ENCODE measurements at places on chromosomes 16 and 17.
A peak's percentile ranks its signal among the peaks of the same experiment; 100 is the strongest.

DNA sequence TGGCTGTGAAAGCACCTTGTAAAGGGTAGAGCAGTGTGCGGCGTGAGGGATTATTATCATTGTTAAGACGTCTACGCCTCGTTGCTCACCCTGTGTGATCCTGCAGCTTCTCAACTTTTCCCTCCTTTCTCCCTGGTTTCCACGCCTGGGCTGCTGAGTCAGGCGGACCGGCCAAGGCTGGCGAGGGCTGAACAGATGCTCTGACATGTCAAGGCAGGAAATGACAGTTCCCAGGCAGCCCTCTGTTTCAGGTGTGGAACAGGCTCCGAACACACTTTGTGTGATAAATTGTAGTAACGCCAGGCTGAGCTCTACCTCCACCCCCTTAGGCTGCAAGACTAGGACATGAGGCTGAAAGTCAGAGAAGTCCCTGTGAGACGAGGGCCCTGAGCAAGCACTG is 46.0 kb upstream of the TBX2 start:
- DNase-seq = no peak

DNA sequence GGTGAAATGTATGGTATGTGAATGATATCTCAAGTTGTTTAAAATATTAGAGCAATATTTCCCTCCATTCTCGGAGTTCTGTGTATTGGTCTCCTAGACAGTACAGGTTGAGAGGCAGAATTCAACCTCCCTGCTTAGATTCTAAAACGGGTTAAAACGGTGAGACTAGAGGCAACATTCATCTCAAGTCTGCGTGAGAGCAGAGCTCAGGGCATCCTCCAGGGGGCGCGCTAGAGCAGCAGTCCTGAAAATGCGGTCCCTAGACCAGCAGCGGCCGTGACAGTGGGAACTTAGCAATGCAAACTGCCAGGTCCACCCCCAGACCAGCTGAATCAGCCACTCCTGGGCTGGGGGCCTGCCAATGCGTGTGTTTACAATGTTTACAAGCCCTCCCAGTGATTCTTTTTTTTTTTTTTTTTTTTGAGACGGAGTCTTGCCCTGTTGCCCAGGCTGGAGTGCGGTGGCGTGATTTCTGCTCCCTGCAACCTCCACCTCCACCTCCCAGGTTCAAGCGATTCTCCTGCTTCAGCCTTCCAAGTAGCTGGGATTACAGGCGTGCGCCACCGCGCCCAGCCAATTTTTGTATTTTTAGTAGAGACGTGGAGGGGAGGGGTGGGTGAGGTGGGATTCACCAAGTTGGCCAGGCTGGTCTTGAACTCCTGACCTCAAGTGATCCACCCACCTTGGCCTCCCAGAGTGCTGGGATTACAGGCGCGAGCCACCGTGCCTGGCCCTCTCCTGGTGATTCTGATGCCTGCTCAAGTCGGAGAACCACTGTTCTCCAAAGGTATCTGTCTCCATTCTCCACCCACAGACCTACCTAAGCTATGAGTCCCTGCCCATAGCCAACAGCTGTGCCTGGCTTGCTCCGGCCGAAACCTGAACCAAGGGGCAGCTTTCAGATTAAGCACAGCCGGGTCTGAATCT is 24.2 kb downstream of the KLHL36 start:
- DNase-seq = peak; percentile 81

DNA sequence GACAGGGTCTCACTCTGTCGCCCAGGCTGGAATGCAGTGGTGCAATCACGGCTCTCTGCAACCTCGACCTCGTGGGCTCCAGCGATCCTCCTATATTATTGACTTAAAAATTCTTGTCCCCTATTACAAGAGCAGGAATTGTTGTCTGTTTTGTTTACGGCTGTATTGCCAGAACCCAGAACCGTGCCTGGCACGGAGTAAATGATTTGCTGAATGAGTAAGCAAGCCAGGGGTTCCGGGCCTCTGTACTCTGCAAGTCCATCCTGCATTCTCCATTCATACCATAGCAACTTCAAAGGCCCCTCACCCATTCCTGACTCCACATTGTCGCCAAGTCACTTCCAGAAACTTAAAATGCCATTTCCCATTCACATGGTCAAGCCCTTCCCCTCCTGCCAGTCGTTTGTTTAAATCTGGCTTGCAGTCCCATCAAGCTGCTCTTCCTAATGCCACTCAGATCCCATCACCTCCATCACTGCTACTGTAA is 6.9 kb downstream of the ADCY9 start:
- no peak for DNase-seq

- no peak for DNase-seq
These were observed 17.4 kb downstream of the GAA start for GRCh38 chr17:80118601-80119270.

GRCh38 chr17:17348872-17349723 is 45.9 kb downstream of the NT5M start:
- no peak for DNase-seq

- no peak for DNase-seq
These were observed 351.7 kb downstream of the NPIPA8 start for GRCh38 chr16:17984810-17985209.

- no peak for DNase-seq
These were observed 8.0 kb downstream of the CDK5R1 start for GRCh38 chr17:32494621-32495358.

DNA sequence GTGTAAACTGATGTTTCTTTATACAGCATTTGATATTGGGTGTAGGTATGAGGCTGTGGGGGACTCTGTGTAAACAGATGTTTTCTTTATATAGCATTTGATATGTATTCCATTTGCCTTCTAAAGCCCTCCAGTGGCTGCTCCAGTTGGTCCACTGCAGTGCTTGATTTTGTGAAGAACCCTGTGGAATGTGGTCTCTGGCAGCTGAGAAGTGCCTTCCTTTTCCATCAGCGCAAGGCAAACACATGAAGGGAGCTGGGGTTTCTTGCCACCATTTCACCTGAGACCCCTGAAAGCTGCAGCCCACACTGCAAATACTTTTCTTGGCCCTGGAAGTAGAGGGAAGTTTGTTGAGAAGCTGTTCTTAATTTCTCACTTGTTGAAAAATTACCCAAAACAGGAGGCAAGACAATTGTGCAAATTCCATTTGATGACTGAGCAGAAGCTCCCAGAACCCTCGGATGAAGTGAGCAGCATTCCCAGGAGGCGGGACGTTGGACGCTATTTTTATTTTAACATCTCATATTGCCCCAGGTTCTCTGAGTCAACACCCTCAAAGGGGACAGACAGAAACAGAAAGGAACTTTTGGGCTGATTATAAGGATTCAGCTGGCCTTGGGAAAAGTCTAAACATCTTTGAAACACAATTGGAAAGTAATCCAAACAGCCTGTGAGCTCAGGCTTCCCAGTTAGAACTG is 158.5 kb upstream of the RPH3AL start:
- DNase-seq = no peak

- DNase-seq = no peak
These were observed 15.9 kb downstream of the B9D1 start for GRCh38 chr17:19346351-19347255.

DNA sequence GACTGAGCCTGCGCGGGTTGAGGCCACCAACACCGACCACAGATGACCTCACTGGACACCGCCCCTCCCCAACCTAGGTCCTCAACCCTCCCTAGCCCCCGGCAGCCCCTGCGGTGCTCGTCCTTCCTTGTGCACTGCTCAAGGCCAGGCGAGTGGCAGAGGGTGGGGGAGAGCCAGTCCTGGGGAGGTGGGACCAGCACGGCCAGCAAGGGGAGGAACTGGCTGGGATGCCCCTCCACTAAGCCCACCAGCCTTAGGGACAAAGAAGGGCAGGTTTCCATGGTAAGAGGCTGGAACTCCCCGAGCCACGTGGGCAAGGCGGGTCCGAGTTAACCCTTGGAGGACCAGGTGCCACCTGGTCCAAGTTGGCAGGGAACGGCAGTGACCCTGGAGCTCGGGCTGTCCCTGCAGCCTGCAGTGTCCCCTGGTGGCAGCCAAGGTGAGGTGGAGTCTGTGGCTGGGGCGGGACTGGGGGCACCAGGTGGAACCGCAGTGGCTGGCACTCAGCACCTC is 9.2 kb downstream of the FSCN2 start:
- no peak for DNase-seq

DNA sequence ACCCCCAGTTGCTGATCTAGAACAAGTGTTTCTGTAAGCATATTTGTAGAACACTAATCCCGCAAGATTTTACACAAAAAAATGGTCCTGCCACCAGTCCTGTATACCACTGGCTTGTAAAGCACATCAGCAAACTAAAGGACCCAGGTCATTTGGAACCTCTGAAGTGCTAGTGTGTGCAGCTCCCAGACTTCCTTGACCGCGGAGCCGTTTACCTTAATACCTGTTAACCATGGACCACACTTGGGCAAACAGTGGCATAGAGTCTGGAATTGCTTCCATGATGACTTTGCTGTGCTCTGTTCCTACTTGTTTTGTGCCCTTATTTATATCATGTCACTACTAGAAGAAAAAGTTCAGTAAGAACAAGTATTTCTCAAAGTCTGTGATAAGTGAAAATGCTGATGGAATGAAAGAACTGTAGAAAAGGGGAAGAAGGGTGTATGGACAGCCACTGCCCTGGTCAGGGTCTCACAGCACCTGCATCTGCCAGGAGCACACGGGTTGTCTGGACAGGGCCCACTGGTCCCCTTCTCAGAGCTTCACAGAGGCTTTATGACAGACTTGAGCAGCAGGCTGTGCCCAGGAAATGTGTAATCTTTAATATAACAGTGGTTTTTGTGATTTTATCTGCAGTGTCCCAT is 29.3 kb downstream of the ALDH3A2 start:
- DNase-seq = no peak

DNA sequence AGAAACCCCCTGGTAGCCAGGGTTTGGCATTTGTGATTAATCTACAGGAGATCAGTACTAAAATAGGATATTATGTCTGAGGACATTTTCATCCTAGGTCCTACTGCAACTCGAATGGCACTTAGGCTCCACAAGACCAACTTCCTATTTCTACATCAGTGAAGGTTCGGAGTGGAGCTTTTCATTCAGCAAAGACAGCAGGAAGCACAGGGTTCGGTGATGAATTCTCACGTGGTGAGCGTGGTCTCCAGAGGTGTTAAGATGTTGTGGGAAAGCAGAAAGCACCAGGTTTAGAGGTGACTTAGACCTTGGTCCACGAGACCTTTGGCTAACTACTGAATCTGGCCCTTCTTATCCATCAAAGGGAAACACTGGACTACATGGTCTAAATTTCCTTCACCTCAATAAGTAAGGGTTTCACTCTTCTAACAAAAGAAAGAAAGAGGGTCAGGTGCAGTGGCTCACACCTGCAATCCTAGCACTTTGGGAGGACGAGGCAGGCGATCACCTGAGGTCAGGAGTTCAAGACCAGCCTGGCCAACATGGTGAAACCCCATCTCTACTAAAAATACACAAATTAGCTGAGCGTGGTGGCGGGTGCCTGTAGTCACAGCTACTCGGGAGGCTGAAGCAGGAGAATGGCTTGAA is 13.9 kb upstream of the HELZ start:
- DNase-seq = no peak

GRCh38 chr17:60095381-60095780 is 16.7 kb upstream of the HEATR6 start:
- DNase-seq = no peak

- no peak for DNase-seq
These were observed 145.9 kb downstream of the PRKCB start for GRCh38 chr16:23981429-23982399.

GRCh38 chr16:2428051-2428783 is 1.0 kb upstream of the CCNF start:
- no peak for DNase-seq

GRCh38 chr17:979212-979538 is 401 bp downstream of the NXN start:
- DNase-seq = no peak

- no peak for DNase-seq
These were observed 4.7 kb downstream of the LITAFD start for GRCh38 chr16:8886593-8887430.

GRCh38 chr16:23505180-23505665 is 5.1 kb downstream of the GGA2 start:
- no peak for DNase-seq

DNA sequence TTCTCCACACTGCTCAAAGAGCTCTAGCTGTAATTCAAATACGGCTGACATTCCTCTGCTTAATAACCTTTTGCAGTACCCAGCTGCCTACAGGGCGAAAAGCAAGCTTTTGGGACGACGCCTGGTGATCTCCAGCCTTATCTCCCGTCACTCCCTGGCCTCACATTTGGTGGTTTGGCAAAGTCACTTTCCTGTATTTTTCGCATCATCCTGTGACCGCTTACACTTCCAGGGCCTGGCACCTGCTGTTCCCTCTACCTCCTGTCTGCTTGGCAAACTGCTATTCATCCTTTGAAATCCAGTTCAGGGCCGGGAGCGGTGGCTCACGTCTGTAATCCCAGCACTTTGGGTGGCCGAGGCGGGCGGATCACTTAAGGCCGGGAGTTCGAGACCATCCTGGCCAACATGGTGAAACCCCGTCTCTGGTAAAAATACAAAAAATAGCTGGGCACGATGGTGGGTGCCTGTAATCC is 2.7 kb upstream of the BHLHA9 start:
- DNase-seq = no peak

DNA sequence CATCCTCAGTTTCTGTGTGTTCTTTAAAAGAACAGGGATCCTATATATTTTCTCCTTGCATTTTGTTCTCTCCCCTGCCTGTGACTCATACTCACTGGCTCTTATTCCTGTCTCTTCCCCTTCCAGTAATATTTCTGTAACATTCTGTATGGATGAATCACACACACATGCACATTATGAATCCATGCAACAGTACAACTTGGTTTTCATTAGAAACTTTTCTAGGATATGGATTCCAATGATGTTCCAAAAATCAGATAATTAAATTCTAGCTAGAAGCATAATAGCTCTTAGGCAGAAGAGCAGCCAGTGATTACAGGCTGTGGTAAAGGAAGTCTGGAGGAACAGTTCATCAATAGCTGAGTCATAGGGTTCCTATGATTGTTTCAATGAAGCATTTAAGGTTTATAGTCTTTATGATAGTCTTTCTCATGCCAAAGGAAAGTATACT is 119.6 kb upstream of the PMFBP1 start:
- no peak for DNase-seq

- no peak for DNase-seq
These were observed 4.7 kb downstream of the RPL13 start for GRCh38 chr16:89565256-89565505.

DNA sequence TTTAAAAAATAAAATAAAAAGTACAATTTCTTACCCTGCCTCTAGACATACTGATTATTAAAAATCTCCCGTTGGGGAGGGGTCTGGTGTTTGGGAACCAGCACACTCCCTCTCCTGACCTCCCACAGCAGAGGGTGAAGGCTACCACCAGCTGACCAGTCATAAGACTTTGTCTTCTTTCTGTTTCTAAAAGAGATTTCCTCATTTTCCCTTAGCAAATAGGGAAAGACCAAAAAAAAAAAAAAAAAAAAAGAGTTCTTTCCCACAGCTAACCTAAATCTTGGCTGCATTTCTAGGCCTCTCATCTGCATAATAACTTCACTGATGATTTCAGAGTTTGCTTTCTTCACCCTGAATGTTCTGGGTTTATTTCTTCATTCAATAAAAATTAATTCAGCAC is 30.3 kb downstream of the CDK5RAP3 start:
- no peak for DNase-seq

DNA sequence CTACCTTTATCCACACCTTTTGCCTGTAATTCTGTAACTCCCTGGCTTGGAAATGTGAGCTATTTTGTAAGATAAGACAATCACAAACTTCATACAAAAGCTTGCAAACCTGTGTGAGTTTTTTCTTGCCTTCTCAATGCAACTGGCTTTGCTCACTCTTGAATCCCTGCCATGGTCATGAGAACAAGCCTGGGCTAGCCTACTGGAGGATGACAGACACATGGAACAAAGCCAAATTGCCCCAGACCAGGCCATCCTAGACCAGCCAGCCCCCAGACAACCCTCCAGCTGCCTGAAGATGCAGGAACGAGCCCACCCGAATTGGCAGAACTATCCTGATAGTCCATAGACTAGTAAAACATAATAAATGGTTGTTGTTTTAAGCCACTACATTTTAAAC is 466.6 kb upstream of the ERCC4 start:
- no peak for DNase-seq

All from stimulated activated CD4-positive, alpha-beta T cell treated with anti-CD3 and anti-CD28 coated beads, Interleukin-12 subunit alpha, Interleukin-12 subunit beta, amount 100 ng/mL, for 24 hours (primary cell).